Right renal cortex interstitium (tissue), 3 donors: ENCODE measurements at places on chromosomes 11 and 22. TPM values are rescaled to one million over a fixed set of nuclear protein-coding genes. Genes with fewer than 3 reads are reported as not detected.
A peak's percentile ranks its signal among the peaks of the same experiment; 100 is the strongest.

DNA sequence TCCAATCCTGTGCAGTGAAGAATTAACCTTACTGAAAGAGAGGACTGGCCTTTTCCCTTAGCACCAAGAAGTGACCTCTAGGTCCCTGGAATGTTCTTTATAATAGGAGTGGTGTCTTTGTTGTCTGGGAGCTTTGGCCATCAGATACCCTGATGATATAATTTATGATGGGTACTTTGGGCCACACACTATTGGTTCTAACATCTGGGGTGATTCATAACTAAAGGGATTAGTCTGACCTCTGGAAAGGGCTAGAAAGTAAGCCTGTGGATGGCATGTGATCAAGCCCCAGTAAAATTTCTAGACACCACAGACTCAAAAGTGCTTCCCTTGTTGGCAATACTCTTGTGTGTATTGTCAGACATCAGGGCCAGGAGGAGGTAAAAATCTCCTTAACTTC, 891.2 kb downstream of the KCNA4 start:
- DNase-seq: no peak

GRCh38 chr11:61054927-61055562, 47.2 kb upstream of the CD5 start:
- no peak for DNase-seq

DNA sequence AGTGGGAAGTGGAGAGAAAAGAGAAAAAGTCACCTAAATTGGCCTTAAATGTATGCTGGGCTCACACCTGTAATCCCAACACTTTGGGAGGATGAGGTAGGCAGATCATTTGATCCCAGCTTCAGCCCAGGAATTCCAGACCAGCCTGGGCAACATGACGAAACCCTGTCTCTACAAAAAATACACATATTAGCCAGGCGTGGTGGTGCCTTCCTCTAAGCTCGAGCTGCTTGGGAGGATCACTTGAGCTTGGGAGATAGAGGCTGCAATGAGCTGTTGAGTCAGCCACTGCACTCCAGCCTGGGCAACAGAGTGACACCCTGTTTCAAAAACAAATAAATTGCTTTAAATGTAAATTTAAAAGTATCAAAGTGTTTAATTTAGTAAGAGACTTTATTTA, 3.9 kb downstream of the CBL start:
- DNase-seq: no peak

- DNase-seq: no peak
Observed at GRCh38 chr11:5151713-5152153, 2.8 kb downstream of the OR52A1 start.

- DNase-seq: no peak
Observed at GRCh38 chr11:75432911-75433321, at the start of gene KLHL35. Gene KLHL35, minus strand, starts transcription at chr11:75433203. Its CDS starts 2,574 bp downstream, at chr11:75430629.

Gene CCDC89
- 5.7 TPM for polyA plus RNA-seq

DNA sequence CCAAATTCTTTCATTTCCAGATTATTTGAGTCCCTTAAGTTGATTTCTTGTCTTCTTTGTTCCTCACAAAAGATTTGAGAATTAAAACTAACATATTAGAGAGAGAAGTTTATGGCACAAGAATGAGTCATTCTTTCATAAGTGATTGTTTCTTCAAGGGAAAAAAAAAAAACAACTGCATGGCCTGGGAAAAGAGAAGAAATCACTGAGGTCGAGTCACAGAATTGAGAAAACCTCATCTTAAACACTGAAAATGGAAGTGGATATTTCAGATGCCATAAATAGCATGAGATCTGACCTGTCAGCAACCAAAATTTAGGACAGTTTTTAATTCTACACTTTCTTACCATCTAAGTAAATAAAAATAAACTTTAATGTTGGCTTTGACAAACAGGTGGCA, 87.2 kb downstream of the CWF19L2 start:
- no peak for DNase-seq

DNA sequence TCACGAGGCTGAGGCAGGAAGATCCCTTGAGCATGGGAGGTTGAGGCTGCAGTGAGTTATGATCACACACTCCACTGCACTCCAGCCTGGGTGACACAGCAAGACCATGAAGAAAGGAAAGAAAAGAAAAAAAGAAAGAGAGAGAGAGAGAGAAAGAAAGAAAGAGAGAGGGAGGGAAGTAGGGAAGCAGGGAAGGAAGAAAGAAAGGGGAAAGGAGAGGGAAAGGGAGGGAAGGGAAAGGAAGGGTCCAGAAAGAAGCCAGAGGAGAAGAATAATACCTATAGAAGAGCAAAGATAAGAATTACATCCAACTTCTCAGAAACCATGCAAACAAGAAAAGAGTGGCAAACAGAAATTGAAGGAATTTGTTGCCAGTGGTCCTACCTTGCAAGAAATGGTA, 17.2 kb upstream of the ZFTA start:
- DNase-seq: no peak

DNA sequence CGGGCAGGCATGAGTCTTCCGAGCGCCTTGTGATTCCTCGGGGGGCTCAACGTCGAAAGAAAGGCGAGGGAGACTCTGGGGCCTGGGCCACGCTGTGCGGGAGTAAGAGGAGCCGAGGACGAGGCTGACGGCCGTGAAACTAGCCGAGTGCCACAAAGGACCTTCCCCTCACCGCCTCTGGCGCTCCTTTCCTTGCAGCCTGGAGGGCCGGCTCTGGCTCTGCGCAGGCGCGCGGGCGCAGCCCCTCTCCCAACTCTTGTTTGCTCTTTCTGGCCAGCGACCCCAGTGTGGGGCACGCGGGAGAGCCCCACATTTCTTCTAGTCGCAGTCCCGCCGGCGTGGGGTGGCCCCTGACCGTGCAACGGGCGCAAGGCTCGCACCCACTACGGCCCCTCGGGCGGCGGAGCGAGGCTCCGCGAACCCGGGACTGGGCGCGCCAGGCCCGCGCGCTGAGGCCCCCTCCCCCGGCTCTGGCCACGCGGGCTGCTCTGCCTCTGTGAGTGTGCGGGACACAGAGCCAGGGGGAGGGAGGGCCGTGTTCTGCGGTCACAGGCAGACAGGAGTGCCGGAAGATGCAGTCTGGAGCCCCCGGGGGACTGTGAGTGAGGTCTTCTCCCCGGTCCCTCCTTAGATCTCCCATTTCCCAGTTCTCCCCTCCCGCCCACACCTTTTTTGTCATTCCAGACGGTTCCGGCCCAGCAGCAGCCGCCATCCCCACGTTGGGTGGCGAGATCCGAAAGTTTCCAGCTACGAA, 1.0 kb upstream of the TOB2 start:
- DNase-seq: peak; percentile 64
